Activated naive CD4-positive, alpha-beta T cell treated with anti-CD3 and anti-CD28 coated beads, Interleukin-2, amount 50 U/mL, for 72 hours (primary cell): ENCODE measurements at places on chromosomes 7 and 10. TPM values are rescaled to one million over a fixed set of nuclear protein-coding genes. Genes with fewer than 3 reads are reported as not detected.

GRCh38 chr10:95237376-95238170 is 43.5 kb downstream of the ACSM6 start:
- DNase-seq: no peak

The RGS10 gene
- 251 TPM for total RNA-seq

DNA sequence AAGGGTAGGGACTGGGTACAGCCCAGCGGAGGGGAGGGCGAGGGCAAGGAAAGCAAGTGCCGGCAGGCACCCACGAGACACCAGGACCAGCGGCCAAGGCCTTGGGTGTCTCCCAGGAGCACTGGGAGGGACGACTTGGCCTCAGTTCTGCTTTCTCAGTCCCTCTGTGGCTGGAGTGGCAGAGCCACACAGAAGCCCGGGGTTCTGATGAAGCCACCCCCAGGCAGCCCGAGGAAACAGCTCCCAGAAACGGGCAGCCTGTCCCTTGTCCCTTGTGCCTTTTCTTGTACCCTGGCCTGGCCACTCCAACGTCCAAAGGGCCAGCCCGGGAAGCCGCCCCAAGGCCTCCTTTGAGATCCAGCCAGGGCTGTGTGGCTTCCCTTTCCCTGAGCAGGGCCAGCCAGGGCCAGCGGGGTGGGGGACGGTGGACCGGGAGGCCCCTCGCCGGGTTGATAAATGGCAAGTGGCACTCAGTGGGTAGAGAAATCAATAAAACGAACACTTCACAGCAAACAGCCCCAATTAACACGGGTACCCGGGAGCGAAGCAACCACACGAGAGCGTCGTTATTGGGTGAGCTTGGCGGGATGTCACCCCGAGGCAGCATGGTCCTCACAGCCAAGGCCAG is 69.8 kb upstream of the GNA12 start:
- DNase-seq: no peak

GRCh38 chr10:24928163-24928562 is 24.2 kb downstream of the PRTFDC1 start:
- no peak for DNase-seq

GRCh38 chr7:17985473-17986239 is 42.0 kb downstream of the PRPS1L1 start:
- DNase-seq: no peak

The HOXA11 gene
- total RNA-seq: not detected
